ENCODE measurements at places on chromosomes 7 and 10. TPM values are rescaled to one million over a fixed set of nuclear protein-coding genes. Genes with fewer than 3 reads are reported as not detected.

Gene C10orf105
- not detected for total RNA-seq

Gene SPDYE1
- total RNA-seq, result not detected

Gene PPP1R9A
- 0.51 TPM for total RNA-seq

Gene FOXI2
- total RNA-seq, result not detected

Gene LAMB4
- 0.05 TPM for total RNA-seq

Gene TAS2R5
- 1.2 TPM for total RNA-seq

Gene MINDY4
- total RNA-seq, result 3.9 TPM

Gene ZNF398
- 6.8 TPM for total RNA-seq

Gene VWA2
- not detected for total RNA-seq

Gene RNF133
- total RNA-seq, result 0.74 TPM

Data from smooth muscle cell of the umbilical artery (primary cell).